B cell (primary cell): ENCODE measurements at places on chromosomes 7 and 10.

GRCh38 chr7:123738356-123738755 lies 10.4 kb downstream of the WASL start:
- H3K4me3 ChIP-seq = no peak overlapping the region
- H3K27ac ChIP-seq = no peak overlapping the region
- H3K36me3 ChIP-seq = no peaks in the 10 kb centered on the region

DNA sequence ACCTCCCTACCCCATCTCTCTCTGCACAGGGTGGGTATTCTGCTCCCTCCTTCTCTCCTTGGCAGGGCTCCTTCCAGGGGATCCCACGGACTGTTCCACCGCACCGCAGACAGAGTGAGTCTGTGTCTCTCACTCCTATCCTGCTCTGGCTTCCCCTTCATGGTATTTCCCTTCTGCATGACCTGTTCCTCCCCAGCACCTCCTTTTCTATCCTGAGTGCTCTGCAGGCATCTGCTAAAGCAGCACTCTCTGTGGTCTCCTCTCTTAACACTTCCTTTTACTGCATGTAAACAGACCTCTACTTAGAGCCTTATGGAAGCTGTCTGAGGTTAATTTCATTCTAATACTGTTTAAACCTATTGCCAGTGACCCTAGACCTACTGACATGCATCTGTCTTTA lies 171.5 kb downstream of the CCSER2 start:
- H3K4me1 ChIP-seq = no peaks in the 10 kb centered on the region
- H3K27ac ChIP-seq = no peak overlapping the region
- H3K27me3 ChIP-seq = no peaks in the 10 kb centered on the region
- H3K4me3 ChIP-seq = no peak overlapping the region
- H3K36me3 ChIP-seq = no peaks in the 10 kb centered on the region

GRCh38 chr10:51711519-51711891 lies 12.1 kb upstream of the CSTF2T start:
- no peaks in the 10 kb centered on the region for H3K36me3 ChIP-seq
- no peak overlapping the region for H3K27ac ChIP-seq
- DNase-seq = no peak
- peaks cover 5% of the 10 kb centered on the region for H3K27me3 ChIP-seq

GRCh38 chr7:80324032-80324431 lies 187.8 kb downstream of the GNAT3 start:
- no peak overlapping the region for H3K27ac ChIP-seq
- no peak overlapping the region for H3K4me3 ChIP-seq
- H3K36me3 ChIP-seq = no peaks in the 10 kb centered on the region
- no peaks in the 10 kb centered on the region for H3K4me1 ChIP-seq
- H3K27me3 ChIP-seq = no peaks in the 10 kb centered on the region

- peak overlapping the region; percentile 93 for H3K27ac ChIP-seq
- H3K36me3 ChIP-seq = peaks cover 2% of the 10 kb centered on the region
- DNase-seq = peak; percentile 67
- H3K4me3 ChIP-seq = no peak overlapping the region
- H3K27me3 ChIP-seq = no peaks in the 10 kb centered on the region
- H3K4me1 ChIP-seq = peaks cover 55% of the 10 kb centered on the region
Observed at GRCh38 chr7:2099048-2099957, 133.4 kb downstream of the MAD1L1 start.

- no peaks in the 10 kb centered on the region for H3K27me3 ChIP-seq
- no peak overlapping the region for H3K4me3 ChIP-seq
- no peaks in the 10 kb centered on the region for H3K4me1 ChIP-seq
- no peak overlapping the region for H3K27ac ChIP-seq
Observed at GRCh38 chr10:102473445-102474331, 22.3 kb upstream of the C10orf95 start.

- no peaks in the 10 kb centered on the region for H3K27me3 ChIP-seq
- no peak overlapping the region for H3K27ac ChIP-seq
- no peak for DNase-seq
- H3K4me3 ChIP-seq = no peak overlapping the region
- H3K36me3 ChIP-seq = no peaks in the 10 kb centered on the region
Observed at GRCh38 chr10:55091691-55092328, 290.8 kb upstream of the PCDH15 start.

DNA sequence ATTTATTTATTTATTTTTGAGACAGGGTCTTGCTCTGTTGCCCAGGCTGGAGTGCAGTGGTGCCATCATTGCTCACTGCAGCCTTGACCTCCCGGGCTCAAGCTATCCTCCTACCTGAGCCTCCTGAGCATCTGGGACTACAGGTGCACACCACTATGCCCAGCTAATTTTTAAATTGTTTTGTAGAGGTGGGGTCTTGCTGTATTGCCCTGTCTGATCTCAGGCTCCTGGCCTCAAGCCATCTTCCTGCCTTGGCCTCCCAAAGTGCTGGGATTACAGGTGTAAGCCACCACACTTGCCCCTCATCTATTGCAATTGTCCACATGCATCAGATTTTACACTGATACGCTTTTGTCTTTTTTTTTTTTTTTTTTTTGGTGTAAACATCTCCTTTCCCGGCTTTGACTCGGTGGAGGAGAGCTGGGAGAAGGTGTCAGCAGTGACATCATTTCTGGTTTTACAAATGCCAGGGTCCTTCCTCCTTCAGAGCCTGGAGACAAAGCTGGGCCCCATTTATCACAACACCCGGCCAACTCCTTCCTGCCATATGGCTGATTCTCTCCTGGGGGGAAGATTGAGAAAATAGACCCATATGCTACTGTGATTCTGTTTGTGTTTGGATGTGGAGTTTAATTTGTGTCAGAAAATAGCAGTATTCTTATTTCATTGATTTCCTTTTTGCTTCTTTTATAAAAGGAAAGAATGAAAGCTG lies 61.3 kb downstream of the GALNT17 start:
- H3K4me3 ChIP-seq = no peak overlapping the region
- no peak overlapping the region for H3K27ac ChIP-seq
- no peaks in the 10 kb centered on the region for H3K27me3 ChIP-seq
- no peak for DNase-seq
- no peaks in the 10 kb centered on the region for H3K36me3 ChIP-seq

DNA sequence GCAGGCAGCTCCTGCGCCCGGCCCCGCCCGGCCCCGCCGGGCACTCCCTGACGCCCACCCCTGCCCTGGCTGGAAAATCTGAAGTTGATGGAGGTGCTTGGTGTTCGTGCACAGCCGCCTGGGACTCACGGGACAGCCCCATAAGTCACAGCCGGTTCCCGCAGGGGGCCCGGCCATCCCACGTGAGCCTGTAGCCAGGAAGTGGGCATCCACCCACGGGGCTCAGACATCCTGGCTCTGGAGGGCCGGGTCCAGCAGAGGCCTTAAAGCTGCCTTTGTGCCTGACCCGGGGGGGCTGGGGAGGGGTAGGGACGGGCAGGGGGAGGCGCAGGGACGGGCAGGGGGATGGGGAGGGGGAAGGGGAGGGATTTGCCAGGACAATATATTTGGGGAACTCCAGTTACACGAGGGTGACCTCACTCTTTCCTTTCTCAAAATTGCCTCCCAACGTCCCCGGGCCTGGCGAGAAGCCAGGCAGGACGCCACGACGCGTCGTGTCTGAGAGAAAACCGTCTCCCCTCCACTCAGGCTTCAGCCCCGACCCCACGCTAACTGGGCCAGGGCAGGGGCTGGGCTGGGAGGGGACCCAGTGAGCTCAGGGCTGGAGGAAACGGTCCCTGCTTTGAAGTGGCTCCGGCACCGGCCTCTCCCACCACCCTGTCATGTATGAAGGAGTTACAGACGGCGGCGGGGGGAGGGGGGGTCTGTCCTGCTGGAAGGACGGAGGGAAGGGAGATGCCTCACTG lies 82.1 kb upstream of the PDGFA start:
- no peaks in the 10 kb centered on the region for H3K27me3 ChIP-seq
- DNase-seq = peak; percentile 84
- peak overlapping the region; percentile 43 for H3K4me3 ChIP-seq
- peaks cover 48% of the 10 kb centered on the region for H3K4me1 ChIP-seq
- peak overlapping the region; percentile 95 for H3K27ac ChIP-seq

DNA sequence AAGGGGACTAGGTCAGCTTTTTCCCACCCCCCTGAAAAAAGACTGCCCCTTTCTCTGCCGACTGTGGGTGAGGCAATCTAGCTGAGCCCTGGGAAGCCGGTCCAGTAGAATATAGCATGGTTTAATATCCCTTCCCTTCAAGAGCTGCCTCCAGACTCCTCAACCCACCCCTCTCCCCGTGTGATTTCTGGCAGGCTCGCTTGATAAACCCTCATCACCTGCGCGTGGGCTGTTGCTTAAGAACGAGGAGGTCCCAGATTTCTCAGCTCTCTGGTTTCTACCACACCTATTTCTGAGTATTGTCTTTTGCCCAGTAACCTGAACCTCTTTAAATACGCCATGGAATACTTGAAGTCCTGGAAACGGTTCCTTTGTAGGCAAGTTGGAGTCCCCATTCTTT lies 2.0 kb upstream of the LRRC4 start:
- H3K4me1 ChIP-seq = peaks cover 13% of the 10 kb centered on the region
- DNase-seq = no peak
- H3K27ac ChIP-seq = no peak overlapping the region
- H3K36me3 ChIP-seq = no peaks in the 10 kb centered on the region

DNA sequence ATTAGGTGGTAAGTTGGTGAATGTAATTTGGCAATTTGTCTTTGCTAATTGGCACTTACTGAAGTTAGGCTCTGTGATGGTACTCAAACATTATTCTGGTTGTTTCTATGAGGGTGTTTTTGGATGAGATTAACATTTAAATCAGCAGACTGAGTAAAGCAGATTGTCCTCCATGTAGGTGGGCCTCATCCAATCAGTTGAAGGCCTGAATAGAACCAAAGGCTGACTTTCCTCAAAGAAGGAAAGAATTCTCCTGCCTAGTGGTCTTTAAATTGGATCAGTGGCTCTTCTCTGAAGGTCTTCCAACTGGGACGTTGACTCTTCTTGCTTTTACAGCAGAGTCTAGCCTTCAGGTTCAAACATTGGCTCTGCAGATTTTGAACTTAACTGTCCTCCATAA lies 278.3 kb downstream of the KIF20B start:
- H3K36me3 ChIP-seq = no peaks in the 10 kb centered on the region
- H3K27ac ChIP-seq = no peak overlapping the region
- no peak overlapping the region for H3K4me3 ChIP-seq
- H3K27me3 ChIP-seq = no peaks in the 10 kb centered on the region
- no peaks in the 10 kb centered on the region for H3K4me1 ChIP-seq
- DNase-seq = no peak

GRCh38 chr10:5666008-5666840 lies at the start of gene ASB13:
TSS of gene ASB13 (minus strand) at chr10:5666595. CDS start at chr10:5666551, 44 bp downstream.
- H3K27ac ChIP-seq = no peak within 1 kb of the TSS
- H3K4me1 ChIP-seq = peaks cover 15% of the 10 kb centered on the region
- H3K36me3 ChIP-seq = no peaks in the 10 kb centered on the region

- no peaks in the 10 kb centered on the region for H3K27me3 ChIP-seq
- DNase-seq = no peak
- H3K4me1 ChIP-seq = no peaks in the 10 kb centered on the region
- H3K36me3 ChIP-seq = no peaks in the 10 kb centered on the region
- no peak overlapping the region for H3K27ac ChIP-seq
Observed at GRCh38 chr7:107696330-107696946, 35.8 kb downstream of the SLC26A4 start.

- no peak for DNase-seq
- H3K27ac ChIP-seq = no peak overlapping the region
- H3K36me3 ChIP-seq = no peaks in the 10 kb centered on the region
- no peaks in the 10 kb centered on the region for H3K4me1 ChIP-seq
Observed at GRCh38 chr7:41588341-41588740, 114.5 kb downstream of the INHBA start.

GRCh38 chr7:15558756-15559155 lies 3.1 kb downstream of the AGMO start:
- H3K36me3 ChIP-seq = no peaks in the 10 kb centered on the region
- no peak for DNase-seq
- no peaks in the 10 kb centered on the region for H3K4me1 ChIP-seq
- H3K4me3 ChIP-seq = no peak overlapping the region
- H3K27me3 ChIP-seq = no peaks in the 10 kb centered on the region
- H3K27ac ChIP-seq = no peak overlapping the region

DNA sequence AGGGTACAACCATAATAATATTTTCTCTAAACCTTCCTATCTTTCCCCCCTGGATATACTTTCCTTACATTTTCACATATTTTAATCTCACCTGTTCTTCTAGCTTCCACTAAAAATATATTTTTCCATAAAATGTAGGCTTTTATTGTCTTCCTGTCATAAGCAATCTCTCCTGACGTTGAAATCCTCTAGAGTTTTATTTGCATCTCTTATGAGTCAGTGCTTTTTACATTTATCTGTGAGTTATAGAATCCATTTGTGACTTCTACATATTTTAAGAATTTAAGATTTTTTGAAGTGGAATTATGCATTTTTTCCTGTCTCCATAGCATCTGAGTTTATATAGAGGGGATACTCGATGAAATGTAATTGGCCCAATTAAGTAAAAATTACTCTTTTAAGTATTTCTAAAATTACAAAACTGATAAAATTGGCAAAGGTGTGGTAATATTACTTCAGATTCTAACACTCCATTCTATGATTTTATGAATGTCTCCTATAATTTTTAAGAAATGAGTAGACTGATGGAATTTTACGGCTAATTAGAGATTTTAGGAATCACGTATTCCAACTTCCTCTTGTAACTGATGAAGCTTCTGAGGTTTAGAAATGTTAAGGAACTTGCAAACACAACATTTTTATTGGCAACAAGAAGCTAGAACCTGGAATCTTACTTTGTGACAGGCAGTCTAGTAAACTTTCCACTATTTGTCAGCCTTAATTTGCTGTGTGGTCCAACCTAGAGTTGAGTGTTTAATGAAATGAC lies 422.9 kb upstream of the SEMA3A start:
- H3K27me3 ChIP-seq = no peaks in the 10 kb centered on the region
- no peak overlapping the region for H3K4me3 ChIP-seq
- H3K4me1 ChIP-seq = no peaks in the 10 kb centered on the region

DNA sequence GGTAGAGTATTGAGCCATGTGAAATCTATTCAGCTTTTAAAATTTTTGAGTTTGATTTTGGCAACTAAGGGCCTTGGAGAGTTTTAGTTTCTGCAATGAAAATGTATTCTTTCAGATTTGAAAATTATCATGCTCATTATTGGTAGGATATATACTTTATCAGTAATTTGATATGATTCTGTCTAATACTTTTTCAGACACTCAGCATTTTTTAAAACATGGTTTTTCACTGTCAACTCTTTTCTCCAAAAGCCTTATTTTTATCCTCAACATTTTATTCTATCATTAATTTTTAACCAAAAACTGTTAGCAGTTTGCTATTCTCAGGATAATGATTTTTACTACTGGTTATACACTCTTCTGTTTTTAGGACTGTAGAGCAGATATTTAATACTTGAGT lies 4.8 kb downstream of the ANKIB1 start:
- no peak for DNase-seq
- H3K4me1 ChIP-seq = peaks cover 17% of the 10 kb centered on the region
- no peaks in the 10 kb centered on the region for H3K27me3 ChIP-seq
- no peak overlapping the region for H3K4me3 ChIP-seq
- H3K27ac ChIP-seq = no peak overlapping the region
- no peaks in the 10 kb centered on the region for H3K36me3 ChIP-seq
